ENCODE measurements at places on chromosomes 2 and 18.
A peak's percentile ranks its signal among the peaks of the same experiment; 100 is the strongest.

DNA sequence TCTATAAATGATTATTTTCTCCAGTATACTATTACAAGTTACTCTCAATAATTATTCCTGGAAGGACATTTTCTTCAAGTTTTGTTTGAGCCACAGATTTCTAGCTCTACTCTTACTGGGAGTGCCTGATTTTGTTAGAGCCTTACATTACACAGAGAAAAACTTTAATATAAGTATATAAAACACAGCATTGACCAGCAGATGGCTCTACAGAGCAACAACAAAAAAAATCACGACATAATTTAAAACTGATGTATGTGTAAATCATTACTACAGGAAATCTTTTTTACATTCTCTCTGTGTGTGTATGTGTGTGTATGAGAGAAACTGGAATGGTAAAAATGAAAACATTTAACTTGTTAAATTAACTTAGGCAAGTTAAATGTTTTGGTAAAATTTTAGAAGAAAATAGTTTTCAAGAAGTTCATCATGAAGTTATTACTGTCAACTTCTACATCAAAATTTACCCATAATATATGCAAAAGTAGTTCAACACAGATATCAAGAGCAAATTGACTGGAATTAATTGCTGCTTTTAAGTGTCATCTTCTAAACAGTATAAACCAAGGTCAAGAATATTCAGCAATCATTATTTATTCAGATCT is 103.3 kb downstream of the MDH1 start:
- H3K4me3 ChIP-seq: no peak overlapping the region
- H3K36me3 ChIP-seq: no peaks in the 10 kb centered on the region
- H3K4me1 ChIP-seq: no peaks in the 10 kb centered on the region
- H3K27ac ChIP-seq: no peak overlapping the region
- no peaks in the 10 kb centered on the region for H3K27me3 ChIP-seq

GRCh38 chr2:7765236-7765635 is 848.0 kb downstream of the RNF144A start:
- peaks cover 19% of the 10 kb centered on the region for H3K36me3 ChIP-seq
- no peak overlapping the region for H3K27ac ChIP-seq
- H3K4me1 ChIP-seq: peaks cover 5% of the 10 kb centered on the region
- peaks cover 5% of the 10 kb centered on the region for H3K27me3 ChIP-seq
- DNase-seq: no peak
- no peak overlapping the region for H3K4me3 ChIP-seq

- H3K36me3 ChIP-seq: peaks cover 46% of the 10 kb centered on the region
- no peaks in the 10 kb centered on the region for H3K27me3 ChIP-seq
- peak overlapping the region; percentile 92 for H3K27ac ChIP-seq
- peak overlapping the region; percentile 50 for H3K4me3 ChIP-seq
- no peak for DNase-seq
- H3K4me1 ChIP-seq: peaks cover 68% of the 10 kb centered on the region
Measured at GRCh38 chr18:59904011-59904601, 4.3 kb downstream of the PMAIP1 start.

DNA sequence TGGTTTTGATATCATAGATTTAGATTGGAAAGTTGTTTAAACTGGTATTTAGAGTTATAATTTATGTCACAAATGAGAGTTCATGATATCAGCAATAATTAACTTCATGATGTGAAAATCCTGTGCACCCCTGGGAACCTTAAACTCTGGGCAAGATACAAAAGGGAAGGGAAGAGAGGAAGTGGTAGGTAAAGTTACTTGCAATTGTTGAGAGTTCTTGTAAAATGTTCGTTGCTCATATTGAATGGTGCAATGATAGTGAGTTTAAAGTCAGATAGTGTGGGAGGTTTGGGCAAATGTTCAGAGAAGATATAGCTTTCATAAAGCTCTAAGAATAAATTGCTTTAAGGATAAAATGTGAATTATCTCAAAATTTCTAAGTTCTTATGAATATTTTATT is 75.4 kb downstream of the SP110 start:
- H3K27ac ChIP-seq: no peak overlapping the region
- no peaks in the 10 kb centered on the region for H3K27me3 ChIP-seq
- H3K4me1 ChIP-seq: no peaks in the 10 kb centered on the region
- H3K36me3 ChIP-seq: no peaks in the 10 kb centered on the region

GRCh38 chr18:35010156-35010555 is 31.1 kb upstream of the MAPRE2 start:
- no peaks in the 10 kb centered on the region for H3K27me3 ChIP-seq
- no peaks in the 10 kb centered on the region for H3K4me1 ChIP-seq
- no peak overlapping the region for H3K4me3 ChIP-seq
- no peak for DNase-seq

- peaks cover 4% of the 10 kb centered on the region for H3K4me1 ChIP-seq
- peaks cover 10% of the 10 kb centered on the region for H3K27me3 ChIP-seq
- peak; percentile 79 for DNase-seq
- no peak overlapping the region for H3K27ac ChIP-seq
- no peak overlapping the region for H3K4me3 ChIP-seq
- no peaks in the 10 kb centered on the region for H3K36me3 ChIP-seq
Measured at GRCh38 chr2:175203621-175204496, 22.3 kb upstream of the ATP5MC3 start.

DNA sequence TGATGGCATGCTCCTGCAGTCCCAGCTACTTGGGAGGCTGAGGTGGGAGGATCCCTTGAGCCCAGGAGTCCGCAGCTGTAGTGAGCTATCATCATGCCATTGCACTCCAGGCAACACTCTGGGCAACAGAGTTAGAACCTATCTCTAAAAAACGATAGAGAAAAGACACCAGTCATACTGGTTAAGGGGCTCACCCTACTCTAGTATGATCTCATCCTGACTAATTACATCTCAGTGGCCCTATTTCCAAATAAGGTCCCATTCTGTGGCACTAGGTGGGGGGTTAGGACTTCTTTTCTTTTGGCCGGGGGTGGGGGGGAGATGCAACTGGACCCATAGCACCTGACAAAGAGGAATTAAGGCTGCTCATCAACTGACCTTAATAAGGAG is 163.2 kb upstream of the NCK2 start:
- H3K27ac ChIP-seq: no peak overlapping the region
- no peak for DNase-seq
- no peaks in the 10 kb centered on the region for H3K27me3 ChIP-seq
- H3K4me3 ChIP-seq: no peak overlapping the region

DNA sequence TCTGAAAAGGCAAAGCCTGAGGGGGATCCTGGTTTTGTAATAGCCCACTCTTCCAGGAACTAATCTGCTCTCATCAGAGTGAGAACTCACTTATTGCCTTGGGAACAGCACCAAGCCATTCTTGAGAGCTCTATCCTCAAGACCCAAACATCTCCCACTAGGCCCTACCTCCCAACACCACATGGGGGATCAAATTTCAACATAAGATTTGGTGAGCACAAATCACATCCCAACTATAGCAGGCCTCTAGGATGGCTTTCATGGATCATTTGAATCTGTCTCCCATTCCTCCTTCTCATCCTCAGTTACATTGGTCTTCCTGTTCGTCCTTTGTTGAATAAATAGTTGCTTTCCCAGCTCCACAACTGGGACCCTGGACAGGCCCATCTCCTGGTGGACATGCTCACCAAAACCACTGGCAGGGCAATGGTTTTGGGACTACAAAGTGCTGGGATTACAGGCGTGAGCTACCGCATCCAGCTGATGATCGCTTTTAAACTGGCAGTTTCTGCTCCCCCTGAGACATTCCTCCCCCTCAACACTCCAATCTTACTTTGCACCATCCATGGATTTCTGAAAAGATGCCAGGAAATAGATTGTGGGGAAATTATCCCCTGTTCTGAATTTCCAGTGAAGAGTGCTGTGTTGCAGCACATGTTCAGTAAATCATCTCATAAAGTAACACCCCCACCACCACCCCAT is 42.6 kb downstream of the MCFD2 start:
- no peaks in the 10 kb centered on the region for H3K36me3 ChIP-seq
- H3K4me1 ChIP-seq: peaks cover 5% of the 10 kb centered on the region
- no peak overlapping the region for H3K4me3 ChIP-seq
- peaks cover 9% of the 10 kb centered on the region for H3K27me3 ChIP-seq
- H3K27ac ChIP-seq: no peak overlapping the region
